HS-27A (cell line): ENCODE measurements at places on chromosomes 5 and 9.

GRCh38 chr9:132410642-132411041 lies 631 bp downstream of the CFAP77 start:
- DNase-seq, result no peak

DNA sequence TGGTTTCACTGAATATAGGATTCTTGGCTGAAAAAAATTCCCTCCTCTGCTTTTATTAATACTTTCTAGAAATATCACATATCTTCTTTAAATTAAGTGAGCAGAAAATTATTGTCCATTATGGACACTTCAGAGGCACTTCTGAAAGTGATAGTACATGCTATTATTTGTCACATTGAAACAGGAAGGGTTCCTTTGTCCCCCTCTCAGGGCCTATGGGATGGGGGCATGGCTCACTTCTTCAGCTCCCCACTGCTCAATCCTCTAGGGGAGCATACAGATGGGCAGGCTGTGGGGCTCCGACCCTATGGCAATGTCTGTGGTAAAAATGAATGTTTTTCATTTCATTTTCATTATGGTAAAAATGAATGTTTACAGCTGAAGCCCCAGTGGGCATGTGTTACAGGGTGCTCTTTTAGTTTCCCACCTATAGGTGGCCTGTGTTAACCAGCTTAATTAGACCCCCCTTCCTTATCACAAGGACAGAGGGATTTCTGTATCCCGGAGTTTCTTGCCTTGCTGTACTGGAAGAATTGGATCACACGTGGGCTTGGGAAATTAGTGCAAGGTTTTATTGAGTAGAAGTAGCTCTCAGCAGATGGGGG lies 1225.2 kb downstream of the PTPRD start:
- DNase-seq, result no peak

- no peak for DNase-seq
These were observed 16.2 kb upstream of the SLC6A3 start for GRCh38 chr5:1461396-1461795.

DNA sequence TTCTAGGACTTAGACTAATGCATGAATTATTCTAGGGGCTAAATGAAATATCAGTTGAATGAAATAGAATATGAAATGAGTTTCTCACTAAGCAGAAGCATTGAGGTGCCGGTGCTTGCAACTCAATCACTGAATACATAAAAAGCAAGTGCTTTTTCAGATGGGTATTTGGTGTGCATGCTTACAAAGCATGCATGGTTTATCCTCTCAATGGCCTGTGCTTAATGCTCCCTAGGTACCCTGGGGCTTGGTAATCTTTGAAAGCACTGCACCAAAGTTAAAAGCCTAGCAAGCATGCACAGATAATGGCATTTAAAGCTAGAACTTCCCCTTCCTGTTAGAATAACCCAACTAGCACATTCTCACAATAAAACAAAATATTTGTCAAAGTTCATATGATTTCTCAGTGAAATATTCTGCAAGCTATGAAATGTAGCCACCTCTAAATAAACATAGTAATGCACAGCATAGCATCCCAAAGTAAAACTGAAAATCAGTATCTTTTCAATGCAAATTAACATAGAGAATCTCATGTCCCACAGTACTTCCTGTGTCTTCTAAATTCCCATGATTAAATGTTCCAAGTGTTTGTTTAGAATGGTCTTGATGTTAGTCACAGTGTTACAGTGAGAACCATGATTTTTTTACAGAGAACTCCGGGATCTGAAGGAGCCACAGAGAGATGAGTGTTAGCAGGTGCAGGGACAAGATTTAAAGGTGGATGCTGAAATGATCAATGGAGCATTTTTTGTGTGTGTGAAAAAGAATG lies 143.4 kb upstream of the CDH6 start:
- no peak for DNase-seq

DNA sequence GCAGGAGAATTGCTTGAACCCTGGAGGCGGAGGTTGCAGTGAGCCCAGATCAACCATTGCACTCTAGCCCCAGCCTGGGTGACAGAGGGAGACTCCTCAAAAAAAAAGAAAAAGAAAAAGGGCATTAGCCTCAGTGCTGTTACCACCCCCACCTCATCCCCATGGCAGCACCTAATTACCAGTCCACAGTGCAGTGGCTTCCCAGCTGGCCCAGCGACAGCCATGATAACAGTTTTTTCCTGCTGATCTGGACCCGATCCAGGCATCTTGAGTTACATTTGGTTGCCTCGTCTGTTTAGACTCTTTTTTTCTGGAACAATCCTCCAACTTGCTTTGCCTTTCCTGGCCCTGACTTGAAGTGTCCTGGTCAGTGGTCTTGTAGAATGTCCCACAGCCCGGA lies 24.4 kb downstream of the NCS1 start:
- no peak for DNase-seq

DNA sequence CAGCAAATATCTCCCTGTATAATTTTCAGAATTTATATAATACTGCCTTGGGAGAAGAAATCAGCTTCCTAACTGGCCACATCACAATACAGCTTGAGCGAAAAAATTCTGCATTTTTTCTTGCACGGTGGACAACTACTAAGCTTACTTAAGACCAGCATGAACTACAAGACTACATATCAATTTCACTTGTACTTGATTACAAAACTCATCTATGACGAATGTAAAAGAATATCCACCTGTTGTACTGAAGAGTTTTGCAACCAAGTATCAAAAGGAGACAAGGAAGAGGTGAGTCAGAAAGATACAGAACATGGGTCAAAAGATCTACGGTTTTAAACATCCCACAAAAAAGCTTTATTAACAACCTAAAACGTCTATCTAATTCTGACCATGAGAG lies 279.4 kb downstream of the BNC2 start:
- DNase-seq, result no peak

GRCh38 chr9:70868041-70868440 lies 253.4 kb downstream of the TRPM3 start:
- no peak for DNase-seq

- no peak for DNase-seq
These were observed 4.1 kb downstream of the AIF1L start for GRCh38 chr9:131100445-131100844.

GRCh38 chr5:39657943-39658342 lies 233.2 kb upstream of the DAB2 start:
- DNase-seq, result no peak

GRCh38 chr5:128002425-128002824 lies 81.1 kb upstream of the SLC12A2 start:
- no peak for DNase-seq

- DNase-seq, result no peak
These were observed 88.8 kb upstream of the CTNNA1 start for GRCh38 chr5:138664276-138664943.

- peak; percentile 24 for DNase-seq
These were observed 88.6 kb upstream of the RASGRF2 start for GRCh38 chr5:80871541-80871961.

- no peak for DNase-seq
These were observed 37.0 kb upstream of the LCP2 start for GRCh38 chr5:170334626-170335025.

DNA sequence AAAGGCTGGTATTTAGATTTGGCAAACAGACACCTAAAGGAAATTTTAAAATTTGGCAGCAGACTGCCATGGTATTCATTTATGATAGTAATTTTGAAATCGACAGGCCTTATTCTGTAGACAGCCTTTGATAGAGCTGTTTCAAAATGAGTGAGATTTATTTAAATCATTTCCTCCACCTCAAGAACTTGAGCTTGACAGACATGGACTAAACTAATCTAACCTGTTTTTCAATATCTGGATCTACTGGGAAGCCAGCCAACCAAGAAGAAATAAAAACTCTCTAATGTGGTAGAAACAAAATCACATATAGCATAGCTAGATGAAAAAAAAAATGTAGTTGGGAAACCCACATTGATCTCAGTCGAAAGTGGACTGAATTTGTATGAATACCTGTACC lies 56.9 kb upstream of the RASA1 start:
- DNase-seq, result no peak

- no peak for DNase-seq
These were observed 10.6 kb downstream of the FGFR4 start for GRCh38 chr5:177097016-177097985.

DNA sequence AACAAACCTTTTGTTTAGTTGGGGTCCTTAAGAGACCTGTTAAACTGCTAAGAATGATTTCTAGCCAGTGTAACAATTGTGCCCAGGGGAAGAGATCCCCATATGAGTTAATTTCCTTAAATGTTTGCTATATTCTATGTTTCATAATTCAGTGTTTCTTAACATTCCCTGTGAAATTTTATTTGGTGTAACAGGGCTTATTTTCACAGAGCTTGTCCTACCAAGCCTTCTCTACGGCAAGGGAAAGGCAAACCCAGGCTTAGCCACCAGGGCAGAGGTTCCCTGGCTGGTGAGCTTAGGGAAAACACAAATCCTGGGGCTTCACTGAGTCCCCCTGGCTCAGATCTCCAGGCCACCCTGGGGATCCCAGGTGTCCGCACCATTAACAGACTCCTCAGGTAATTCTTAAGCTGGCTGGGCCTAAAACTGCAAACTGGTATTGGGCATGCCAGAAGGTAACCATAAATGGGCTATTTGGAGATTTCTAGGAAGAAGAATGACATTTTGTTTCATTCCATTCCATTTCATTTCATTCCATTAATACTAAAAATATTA lies 17.0 kb upstream of the LCP2 start:
- DNase-seq, result no peak

GRCh38 chr9:100083448-100084127 lies 15.2 kb downstream of the ERP44 start:
- DNase-seq, result no peak

DNA sequence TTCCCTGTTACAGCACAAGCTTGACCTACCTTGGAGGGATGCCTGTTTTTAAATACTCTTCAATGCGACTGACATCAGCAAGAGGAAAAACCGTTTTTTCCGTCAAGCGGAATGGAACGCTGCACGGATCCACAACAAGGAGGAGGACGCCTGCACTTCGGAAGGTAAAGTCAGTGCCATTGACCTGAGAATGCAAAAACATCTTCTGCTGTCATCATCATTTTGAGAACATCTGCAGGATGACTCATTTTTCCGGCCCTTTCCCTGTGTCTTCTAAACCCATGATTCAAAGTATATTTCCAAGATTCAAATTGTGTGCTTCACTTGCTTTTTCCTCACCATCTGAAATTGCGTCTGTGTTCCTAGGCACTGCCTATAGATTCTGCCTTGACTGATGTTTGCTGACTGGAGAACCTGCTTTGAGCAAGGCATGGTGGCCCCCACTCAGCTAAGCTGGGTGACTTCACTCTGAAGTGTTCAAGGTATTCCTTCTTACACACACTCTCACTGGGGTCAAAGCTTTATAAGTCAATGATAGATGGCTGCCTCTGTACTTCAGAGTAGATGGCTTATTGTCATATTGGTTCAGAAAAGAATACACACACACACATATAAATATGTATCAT lies 78.1 kb downstream of the CEMIP2 start:
- DNase-seq, result no peak

DNA sequence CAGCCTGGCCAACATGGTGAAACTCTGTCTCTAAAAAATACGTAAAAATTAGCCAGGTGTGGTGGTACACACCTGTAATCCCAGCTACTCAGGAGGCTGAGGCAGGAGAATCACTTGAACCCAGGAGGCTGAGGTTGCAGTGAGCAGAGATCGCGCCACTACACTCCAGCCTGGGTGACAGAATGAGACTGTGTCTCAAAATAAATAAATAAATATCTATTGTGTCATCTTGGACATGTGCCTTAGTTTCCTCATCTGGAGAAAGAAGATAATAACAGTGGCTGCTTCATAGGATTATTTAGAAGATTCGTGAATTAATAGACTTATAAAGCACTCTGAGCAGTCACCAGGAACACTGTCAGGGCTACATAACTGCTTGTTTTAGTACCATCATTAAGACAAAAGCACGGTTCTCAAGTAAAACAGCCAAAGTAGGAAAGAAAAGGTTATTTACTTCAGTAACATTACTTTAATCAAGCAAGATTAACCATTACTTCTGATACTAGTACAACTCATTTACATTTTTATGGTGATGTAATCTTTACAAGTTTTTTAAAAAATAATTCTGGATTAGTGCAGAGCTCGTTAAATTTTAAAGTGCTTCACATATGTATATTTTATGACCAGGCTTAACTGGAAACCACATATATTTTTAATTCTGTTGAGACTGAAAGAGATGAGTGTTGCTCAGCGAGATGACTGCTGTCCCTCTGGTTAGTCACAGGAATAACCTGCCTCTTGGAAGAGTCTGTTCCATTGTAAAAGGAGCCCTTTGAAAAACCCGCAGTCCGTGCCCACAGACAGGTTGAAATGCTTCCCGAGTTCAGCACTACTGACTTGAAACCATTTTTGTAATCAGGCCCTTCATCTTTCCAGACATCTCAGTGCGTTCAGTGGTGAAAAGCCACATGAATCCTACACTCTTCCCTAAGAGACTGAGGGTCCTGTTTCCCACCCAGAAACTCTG lies 36.7 kb downstream of the ANKH start:
- no peak for DNase-seq

GRCh38 chr5:81971712-81972491 lies at the start of gene ATG10:
TSS of gene ATG10 (plus strand) at chr5:81972023. CDS start at chr5:81987571, 15,548 bp downstream.
- peak; percentile 51 for DNase-seq

- no peak for DNase-seq
These were observed 14.1 kb downstream of the BTNL9 start for GRCh38 chr5:181054138-181054537.

DNA sequence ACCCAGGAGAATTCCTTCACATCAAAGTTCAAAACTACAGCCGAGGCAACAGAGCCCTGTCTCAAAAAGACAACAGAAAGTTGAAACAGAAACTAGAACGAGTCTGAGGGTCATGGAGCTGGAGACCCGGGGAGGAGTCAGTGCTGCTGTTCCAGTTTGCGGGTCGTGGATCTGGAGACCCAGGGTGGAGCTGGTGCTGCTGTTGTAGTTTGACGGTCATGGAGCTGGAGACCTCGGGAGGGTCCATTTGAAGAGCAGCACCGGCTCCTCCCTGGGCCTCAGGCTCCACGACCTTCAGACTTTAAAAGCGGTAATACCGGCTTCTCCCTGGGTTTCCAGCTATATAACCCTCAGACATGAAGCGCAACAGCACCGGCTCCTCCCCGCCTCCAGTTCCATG lies 13.0 kb upstream of the LCN15 start:
- no peak for DNase-seq

- DNase-seq, result no peak
These were observed 154.9 kb downstream of the C9orf50 start for GRCh38 chr9:129465834-129466535.

GRCh38 chr5:5359618-5360017 lies 62.9 kb upstream of the ICE1 start:
- no peak for DNase-seq

DNA sequence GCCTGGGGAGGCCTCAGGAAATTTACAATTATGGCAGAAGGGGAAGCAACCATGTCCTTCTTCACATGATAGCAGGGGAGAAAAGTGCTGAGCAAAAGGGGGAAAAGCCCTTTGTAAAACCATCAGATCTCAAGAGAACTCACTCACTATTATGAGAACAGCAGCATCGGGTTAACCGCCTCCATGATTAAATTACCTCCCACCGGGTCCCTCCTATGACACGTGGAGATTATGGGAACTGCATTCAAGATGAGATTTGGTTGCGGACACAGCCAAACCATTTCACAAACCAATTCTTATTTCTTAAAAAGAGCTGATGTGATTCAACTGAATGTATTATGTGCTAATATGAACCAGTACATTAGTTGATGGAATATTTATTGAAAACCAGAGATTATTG lies 63.9 kb downstream of the PARP8 start:
- DNase-seq, result no peak
